Kidney glomerular epithelial cell (primary cell): ENCODE measurements at places on chromosomes 1 and 21.

- DNase-seq: no peak
Observed at GRCh38 chr1:226201029-226201593, 14.6 kb upstream of the ACBD3 start.

DNA sequence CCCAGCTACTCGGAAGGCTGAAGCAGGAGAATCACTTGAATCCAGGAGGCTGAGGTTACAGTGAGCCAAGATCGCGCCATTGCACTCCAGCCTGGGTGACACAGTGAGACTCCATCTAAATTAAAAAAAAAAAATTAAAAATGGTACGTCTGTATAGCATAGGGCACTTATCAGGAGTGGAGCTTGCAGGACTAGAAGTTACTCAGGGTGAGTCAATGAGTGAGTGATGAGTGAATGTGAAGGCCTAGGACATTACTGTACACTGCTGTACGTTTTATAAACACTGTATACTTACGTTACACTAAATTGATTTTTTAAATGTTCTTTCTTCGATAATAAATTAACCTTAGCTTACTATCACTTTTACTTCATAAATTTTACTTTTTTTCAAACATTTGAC, 183.6 kb downstream of the NR5A2 start:
- no peak for DNase-seq

DNA sequence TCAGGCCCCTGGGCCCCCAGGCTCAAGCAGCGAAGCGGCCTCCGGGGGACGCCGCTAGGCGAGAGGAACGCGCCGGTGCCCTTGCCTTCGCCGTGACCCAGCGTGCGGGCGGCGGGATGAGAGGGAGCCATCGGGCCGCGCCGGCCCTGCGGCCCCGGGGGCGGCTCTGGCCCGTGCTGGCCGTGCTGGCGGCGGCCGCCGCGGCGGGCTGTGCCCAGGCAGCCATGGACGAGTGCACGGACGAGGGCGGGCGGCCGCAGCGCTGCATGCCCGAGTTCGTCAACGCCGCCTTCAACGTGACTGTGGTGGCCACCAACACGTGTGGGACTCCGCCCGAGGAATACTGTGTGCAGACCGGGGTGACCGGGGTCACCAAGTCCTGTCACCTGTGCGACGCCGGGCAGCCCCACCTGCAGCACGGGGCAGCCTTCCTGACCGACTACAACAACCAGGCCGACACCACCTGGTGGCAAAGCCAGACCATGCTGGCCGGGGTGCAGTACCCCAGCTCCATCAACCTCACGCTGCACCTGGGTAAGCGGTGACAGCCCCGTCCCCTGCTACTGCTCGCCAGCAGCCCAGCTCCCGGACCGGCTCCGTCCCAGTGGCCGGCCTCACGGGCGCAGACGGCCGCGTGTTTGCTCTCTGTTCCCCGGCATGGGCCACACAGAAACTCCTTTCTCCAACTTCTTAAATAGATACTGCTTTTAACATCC, 539 bp downstream of the LAMC1 start:
- peak; percentile 74 for DNase-seq

GRCh38 chr21:14968821-14969220, 96.0 kb downstream of the NRIP1 start:
- no peak for DNase-seq

DNA sequence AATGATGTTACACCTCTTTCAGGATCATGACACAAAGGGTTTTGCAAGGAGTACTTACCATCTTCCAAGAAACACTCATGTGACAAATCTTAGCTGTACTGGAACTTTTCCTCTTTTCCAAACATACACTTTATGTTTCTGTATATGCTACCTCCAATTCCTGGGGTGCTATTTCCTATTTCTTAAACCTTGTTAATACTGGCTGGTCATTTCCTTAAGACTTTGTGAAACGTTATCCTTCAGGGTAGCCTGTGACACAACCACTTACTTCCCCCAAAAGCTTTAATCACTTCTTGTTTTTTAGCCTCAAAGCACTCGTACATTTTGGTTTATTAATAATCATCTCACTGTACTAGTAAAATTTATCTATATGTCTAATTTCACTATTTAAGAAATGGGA, 39.4 kb downstream of the OR10Z1 start:
- DNase-seq: no peak

- DNase-seq: no peak
Observed at GRCh38 chr1:226436472-226436854, 28.6 kb upstream of the PARP1 start.

- no peak for DNase-seq
Observed at GRCh38 chr1:90732136-90732535, 15.0 kb upstream of the BARHL2 start.

DNA sequence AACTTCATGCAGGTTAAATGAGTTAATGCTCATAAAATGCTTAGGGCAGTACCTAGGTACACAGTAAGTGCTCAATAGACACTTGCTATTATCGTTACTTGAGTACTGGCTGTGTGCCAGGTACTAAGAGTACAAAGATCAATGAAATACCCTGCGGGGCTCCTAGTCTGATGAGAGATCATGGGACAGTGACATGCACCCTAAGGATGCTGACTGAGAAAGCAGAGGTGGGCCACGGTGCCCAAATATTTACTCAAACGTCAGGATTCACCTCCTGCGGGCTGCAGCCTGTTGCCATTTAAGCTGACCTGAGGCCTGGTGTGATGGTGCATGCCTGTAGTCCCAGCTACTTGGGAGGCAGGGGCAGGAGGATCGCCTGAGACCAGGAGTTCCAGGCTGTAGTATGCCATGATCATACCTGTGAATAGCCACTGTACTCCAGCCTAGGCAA, 19.8 kb upstream of the LUZP1 start:
- no peak for DNase-seq

- DNase-seq: no peak
Observed at GRCh38 chr1:84887261-84887934, 5.6 kb downstream of the LPAR3 start.

- DNase-seq: no peak
Observed at GRCh38 chr1:15249081-15249480, 2.1 kb downstream of the FHAD1 start.

DNA sequence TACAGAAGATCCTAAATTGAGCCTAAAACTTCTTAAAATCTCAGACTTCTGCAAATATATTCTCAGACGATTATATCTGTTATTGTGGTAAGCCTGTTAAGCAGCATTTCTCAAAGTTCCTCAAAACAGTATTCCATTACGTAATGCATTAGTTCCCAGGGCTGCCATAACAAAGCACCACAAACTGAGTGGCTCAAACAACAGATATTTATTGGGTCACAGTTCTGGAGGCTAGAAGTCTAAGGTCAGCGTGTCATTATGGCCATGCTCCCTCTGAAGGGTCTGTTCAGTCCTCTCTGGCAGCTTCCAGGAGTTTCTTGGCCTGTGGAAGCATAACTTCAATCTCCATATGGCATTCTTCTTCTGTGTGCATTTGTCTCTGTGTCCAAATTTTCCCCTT, 103.5 kb upstream of the ST6GALNAC5 start:
- DNase-seq: no peak

- no peak for DNase-seq
Observed at GRCh38 chr1:100760511-100760910, 41.0 kb downstream of the VCAM1 start.

GRCh38 chr1:226406401-226406881, 1.5 kb downstream of the PARP1 start:
- DNase-seq: peak; percentile 15

DNA sequence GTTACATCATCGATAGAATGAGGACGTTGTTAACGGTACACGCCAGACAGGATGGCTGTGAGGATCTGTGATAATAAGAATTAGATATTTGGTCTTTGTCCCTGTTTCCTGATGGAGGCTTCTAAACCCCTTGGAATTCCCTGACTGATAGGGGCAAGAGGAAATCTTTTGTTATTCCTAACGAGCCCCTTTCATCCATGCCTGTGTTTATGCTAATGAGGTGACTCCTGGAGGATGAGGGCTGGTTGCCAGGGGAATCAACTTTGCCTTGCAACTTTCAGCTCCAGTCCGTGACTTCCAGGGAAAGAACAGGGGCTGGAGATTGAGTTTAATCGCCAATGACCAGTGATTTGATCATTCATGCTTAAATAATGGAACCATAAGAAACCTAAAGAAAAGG, 39.3 kb upstream of the NLRP3 start:
- DNase-seq: no peak

DNA sequence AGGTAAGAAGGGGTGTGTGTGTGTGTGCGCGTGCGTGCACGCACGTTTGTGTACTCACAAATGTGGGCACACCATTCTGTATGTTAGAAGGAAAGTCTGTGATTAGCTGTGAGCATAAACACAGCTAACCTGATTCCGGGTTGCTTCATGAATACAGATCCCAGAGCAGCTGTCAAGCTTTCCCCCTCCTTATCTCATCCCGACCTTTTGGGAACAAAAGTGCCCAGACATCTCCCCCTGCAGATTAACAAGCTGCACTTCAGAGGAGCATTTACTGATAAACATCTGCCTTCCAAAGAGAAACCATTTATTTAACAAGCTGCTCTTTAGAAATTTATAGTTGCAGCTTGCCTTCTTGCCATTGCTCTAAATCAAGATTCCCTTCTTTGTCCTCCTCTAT, 97.0 kb downstream of the MT1HL1 start:
- no peak for DNase-seq

GRCh38 chr21:34126269-34126668, 52.9 kb downstream of the MRPS6 start:
- peak; percentile 2 for DNase-seq

DNA sequence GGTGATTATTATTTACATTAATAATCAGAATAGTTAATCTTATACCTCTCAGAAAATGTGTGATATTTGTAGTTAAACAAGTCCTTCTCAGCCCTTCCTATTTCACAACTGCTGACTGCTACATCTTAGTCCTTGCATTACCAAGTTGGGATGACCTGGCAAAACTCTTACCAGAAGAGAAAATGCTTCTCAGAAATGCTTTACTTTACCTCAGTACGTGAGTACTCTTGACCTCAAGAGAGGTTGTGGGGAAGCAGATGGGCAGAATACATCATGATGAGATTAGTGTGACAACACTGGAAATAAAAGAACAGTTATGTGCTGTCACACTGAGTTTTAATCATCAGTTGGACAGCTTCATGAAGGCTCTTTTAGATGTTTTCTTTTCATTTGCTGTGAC, 16.2 kb downstream of the CFAP126 start:
- DNase-seq: no peak

DNA sequence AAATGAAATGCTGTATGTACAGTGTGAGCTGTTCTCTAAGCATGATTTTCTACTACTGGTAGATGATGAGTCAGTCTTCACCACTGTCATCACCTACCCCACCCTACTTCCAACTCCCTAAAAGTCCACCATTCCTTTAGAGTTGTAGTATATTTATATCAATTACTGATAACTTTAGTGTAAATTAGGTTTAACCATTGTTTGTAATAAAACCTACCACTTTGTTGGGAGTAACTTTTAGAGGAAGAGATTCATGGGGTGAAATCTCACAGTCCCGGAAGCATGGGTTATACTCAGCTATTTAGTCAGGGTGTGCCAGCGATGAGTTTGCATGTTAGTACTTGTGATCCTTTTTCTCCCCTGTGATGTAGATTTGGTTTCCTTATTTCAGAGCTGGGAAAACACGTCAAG, 17.1 kb downstream of the MORC3 start:
- DNase-seq: no peak

DNA sequence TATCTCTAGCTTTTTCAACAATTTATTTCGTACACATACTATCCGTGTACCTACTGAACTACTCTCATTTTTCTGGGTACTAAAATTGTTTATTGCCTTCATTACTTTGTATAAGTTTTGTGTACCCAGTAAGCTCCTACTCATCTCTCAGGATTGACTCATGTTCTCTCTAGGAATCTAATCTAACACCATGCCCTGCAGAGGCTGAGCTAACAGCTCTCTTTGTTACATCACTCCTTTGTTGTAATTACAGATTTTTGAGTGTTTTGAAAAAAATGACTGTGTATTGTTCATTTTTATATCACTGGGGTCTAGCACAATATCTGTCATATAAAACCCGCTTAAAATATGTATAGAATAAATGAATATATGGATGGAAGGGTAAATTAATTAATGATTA, 167.1 kb downstream of the ATP6V1G3 start:
- DNase-seq: no peak

GRCh38 chr1:245092638-245092976, 62.2 kb upstream of the KIF26B start:
- no peak for DNase-seq

DNA sequence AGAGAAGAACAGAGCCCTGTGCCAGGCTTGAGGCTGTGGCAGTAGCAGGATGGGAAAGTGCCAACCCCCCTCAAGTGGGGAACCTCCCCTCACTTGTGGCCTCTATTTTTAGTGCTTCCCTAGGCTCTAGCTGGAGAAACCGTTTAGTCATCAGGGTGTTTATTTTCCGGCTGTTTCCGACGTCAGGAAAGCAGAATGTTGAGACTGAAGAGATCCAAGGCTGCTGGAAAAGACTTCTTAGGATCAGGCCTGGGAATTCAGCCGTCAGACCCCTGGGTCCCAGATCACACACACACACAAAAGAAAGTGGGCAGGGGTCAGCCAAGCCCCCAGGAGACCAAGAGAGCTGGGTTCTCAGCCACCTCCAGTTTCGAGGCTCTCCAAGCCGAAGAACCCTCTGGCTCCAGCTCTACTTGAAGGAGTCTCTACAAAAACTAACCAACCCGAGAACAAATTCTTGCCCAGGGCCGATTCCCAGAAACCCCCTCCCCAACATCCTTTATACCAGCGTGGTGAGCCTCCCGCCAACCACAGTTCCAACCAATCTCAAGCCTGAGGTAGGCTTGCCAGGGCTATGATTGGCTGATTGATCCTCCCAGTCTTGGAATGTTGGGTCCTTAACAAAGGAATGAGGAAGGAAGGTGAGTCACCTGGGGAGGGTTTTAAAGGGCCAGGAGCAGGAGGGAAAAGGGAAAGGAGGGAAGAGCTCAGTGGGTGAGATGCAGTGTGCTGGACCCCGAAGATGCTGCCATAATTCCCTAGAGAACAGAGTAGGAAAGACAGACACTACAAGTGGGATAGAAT, 2.5 kb upstream of the MEF2D start:
- DNase-seq: peak; percentile 97

DNA sequence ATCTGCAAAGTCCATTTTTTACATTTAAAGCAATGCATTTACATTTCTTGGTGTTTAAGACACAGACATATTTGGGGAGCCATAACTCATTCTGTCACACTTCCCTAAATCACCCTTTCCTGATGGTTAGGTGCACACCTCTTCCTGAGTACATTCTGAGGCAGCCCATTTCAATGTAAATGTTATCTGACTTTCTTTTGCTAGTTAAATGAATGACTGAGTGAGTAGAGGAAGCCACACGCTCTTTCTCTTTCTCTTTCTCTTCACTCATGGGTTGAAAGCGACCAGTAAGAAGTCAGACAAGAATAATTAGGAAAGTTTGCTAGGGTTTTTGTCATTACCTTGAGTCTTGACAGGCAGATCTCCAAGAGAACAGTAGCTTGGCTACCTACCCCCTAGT, 143.1 kb downstream of the S1PR1 start:
- no peak for DNase-seq
